Urinary bladder (tissue), 4 donors: ENCODE measurements at places on chromosomes 12 and 14.

- DNase-seq, result no peak
These were observed 14.8 kb downstream of the PRKAB1 start for GRCh38 chr12:119682639-119683252.

GRCh38 chr12:9897535-9897934 lies 16.2 kb downstream of the KLRF2 start:
- no peak for DNase-seq

DNA sequence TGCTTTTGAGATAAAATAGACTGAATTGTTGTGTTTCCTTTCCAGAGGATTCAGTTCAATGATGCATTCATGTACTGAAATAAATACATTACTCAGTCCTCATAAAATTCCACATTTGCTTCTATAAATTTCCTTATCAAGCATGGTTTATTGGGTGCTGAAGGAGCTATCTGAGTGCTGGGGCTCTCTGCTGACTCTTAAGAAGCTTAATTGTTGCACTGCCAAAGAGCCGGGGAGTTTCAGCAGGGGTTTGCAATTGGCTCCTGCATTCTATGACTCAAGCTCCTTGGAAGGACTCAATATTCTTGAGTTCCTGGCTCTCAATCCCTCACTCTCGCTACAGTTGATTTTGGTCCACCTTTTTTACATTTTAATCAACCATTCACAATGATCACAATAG lies 69.8 kb upstream of the PYGL start:
- peak; percentile 74 for DNase-seq

- DNase-seq, result no peak
These were observed 123.3 kb downstream of the SLC38A6 start for GRCh38 chr14:61104358-61104757.

DNA sequence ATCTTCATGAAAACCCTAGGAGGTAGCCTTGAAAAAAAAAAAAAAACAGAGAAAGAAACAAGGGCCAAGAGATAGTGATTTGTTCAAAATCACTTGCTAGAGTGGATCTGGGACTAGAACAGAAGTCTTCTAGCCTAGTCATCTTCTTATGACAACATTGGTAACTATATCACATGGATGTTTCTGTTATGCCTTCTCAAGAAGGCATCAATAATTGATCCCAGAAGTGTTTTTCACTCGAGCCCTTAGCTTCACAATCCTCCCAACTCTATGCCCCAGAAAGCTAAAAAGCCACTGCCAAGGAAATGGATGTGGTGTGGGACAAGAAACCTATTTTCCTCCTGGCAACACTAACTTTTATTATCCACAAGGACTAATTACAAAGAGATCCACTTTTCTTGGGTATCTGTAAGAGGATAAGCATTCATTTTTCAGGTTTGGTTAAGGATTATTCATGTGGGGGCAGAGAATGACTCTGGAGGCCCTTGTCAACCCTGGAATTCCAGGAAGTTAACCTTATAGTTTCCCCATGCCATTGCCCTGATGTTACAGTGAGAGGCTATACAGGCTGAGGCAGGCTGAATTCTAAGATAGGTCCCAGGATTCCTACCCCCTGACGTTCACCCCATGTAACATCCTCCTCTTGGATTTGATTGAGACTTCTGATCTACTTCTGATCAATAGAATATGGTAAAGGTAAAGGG lies 67.7 kb upstream of the CPM start:
- DNase-seq, result no peak

DNA sequence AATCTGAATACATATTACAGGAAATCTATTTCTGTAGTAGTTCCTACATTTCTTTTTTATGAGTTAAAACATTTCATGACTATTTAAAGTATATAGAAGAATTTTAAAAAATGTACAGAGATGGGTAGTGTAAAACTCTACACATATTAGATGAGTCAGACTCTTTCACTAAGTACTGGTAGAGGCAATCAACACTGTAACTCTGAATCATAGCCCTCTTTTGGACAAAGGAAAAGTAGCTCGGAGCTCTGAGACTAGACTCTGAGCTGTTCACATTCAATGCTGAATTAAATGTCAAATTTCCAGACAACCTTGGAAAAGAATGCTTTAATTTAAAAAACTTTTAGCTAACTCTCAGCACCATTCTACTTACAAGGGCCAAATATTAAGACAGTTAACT lies 3.4 kb downstream of the PTCSC3 start:
- no peak for DNase-seq

DNA sequence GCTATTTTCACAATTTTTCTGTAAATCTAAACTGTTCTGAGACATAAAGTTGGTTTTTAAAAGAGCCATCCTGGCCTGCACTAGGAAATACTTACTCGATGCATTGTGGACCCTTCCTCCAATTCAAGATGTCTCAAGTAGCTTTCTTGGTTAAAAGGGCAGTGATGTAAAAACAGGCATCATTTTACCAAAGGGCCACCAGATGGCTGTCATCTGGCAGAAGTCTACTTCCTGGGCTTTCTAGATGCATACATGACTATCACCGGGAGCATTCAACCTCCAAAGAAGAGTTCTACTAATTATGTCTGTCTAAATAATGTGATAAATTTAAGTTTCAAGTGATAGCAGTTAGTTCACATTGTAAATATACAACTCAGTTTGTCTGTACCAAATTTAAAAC lies 96.8 kb upstream of the FRMD6 start:
- no peak for DNase-seq

DNA sequence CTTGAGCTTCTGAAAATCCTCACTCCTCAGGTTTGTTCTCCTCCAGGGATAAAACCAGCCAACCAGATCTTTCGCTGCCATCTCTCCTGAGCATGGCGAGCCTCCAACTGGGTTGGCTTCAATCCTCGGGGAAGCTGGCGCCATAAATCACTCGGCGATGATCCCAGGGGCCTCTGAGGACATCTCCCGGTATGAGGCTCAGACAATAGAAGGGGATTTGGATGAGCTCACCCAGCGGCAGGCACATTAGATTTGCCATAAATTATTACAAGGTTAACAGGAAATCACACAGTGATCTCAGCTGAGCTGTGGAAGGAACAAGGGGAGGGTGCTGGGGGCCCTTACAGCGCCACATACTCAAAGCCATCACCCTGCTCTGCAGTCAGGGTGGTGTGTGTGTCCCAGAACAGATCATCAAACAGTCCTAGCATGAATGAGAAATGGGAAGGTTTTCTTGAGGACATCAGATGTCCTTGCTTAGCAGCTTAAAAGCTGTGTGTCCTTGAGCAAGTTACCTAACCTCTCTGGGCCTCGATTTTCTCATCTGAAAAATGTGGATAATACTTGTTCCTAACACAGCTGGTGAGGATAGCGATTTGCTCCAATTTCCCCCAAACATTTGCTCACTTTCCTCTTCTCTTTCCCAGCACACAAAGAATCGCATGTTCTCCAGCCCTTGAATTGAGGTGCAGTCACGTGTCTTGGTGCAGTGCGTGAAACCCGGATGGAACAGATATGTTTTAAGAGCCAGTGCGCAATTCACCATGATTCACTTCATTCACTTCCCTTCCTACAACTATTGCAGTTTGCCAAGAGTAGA lies 142.8 kb downstream of the SCARB1 start:
- DNase-seq, result peak; percentile 70

DNA sequence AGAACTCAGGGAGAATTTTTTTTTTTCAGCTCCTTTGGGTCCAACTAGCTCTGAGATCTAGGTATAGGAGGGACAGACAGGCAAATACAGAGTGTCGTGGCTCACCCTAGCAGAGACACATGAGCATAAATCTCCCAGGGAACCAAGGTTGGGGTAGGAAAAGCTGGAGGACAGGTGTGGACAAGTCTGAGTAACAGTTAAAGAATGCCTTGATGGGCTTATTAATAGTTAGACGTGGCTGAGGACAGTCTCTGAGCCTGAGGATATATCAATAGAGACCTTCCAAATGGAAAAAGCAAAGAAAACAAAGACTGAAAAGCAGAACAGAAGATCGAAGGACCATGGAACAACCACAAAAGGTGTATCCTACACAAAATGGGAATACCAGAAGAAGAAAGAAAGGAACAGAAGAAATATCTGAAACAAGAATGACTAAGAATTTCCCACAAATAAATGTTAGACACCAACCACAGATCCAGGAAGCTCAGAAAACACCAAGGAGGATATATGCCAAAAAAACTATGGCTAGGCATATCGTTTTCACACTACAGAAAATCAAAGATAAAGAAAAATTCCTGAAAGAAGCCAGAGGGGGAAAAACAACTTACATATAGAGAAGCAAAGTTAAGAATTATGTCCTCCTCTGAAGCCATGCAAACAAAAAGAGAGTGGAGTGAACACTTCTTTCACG lies 80.9 kb downstream of the PTPRB start:
- no peak for DNase-seq
